ENCODE measurements at places on chromosomes 6 and 20.

- DNase-seq, result no peak
Measured at GRCh38 chr6:42338744-42339222, 112.9 kb downstream of the TRERF1 start.

DNA sequence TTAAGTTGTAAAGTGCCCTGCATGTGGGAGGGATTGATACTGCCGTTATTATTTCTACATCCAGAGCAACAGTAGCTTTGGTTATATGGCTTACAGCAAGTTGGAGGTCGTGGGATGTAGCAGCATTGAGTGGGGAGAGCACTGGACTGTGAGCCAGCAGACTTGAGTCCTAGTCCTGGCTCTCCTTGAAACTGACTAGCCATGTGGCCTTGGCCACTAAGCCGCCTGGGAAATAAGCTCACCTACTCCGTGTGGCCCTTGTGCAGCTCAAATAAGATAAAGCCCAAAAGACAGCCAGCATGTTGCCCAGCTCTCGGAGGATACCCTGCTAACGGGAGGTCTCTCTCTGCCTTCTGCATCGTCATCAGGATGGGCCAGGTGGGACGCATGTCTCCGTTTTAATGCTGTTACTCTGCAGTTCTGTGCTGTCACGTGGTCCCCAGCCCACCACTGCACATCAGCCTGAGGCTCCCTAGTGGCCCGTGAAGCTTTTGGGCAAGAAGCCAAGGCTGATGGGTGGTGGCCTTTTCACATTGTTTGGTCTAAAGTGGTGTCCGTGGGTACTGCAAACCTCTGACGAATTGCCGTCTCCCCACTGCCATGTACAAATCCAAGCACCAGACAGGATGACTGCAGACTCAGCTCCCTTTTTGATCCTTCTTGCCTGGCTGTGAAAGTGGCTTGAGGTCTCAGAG is 7.9 kb downstream of the EPB41L1 start:
- DNase-seq, result no peak

GRCh38 chr6:100078509-100078908 is 84.5 kb upstream of the MCHR2 start:
- DNase-seq, result no peak

DNA sequence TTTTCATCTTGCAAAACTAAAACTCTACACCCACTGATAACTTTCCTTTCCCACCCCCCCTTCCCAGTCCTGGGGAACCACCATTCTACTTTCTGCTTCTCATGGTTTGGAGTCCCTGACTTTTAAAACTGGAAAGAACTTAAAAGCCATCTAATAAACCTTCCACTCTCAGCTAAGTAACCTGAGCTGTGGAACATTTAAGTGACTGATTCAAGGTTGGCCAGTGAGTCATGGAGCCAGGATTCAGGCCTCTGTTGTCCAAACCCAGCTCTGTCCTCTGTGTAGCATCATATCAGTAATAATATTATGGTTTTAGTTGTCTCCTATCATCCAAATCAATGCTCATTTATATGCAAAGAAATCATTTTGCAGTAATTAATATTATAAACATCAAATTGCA is 176.0 kb upstream of the NT5E start:
- DNase-seq, result no peak

DNA sequence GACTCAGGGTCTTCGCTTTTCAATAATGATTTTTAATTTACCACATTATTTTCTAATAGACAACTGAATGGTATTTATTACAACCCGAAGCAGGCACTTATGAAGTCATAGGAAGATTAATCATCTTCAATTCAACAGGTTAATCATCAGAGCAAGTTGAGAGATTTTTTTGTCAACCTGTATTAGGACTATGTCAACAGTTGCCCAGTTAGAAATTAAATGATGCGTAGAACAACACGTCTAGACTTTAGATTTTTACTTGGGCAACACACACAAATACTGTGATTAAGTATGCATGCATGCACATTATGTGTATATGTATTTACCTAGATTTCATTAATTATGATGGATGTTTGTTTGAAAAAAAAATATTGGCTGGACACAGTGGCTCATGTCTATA is 4.3 kb downstream of the ILRUN start:
- DNase-seq, result no peak

GRCh38 chr6:1437553-1438406 is 48.4 kb downstream of the FOXF2 start:
- no peak for DNase-seq

GRCh38 chr6:39049575-39050283 is 1.1 kb downstream of the GLP1R start:
- DNase-seq, result no peak

GRCh38 chr6:30263734-30264133 is 50.5 kb upstream of the TRIM26 start:
- DNase-seq, result no peak

DNA sequence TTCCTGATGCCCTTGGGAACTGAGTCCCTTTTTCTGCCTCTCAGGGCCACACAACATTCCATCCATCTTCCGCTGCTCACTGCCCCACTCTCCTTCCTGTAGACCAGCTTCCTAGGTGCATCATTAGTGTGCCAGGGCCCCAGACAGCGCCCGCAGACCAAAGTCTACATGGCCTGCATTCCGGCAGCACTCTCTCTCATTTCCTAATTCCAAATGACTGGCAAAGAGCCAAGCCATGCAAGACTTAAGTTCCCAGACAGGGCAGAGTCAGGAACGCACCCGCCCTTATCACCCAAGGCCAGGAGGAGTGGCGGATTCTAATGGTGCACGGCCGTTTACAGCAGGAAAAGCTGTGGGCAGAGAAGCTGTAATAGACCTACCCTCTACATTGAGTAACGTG is 159.8 kb upstream of the ARID1B start:
- DNase-seq, result no peak

GRCh38 chr6:5679691-5680090 is 327.0 kb downstream of the NRN1 start:
- no peak for DNase-seq

DNA sequence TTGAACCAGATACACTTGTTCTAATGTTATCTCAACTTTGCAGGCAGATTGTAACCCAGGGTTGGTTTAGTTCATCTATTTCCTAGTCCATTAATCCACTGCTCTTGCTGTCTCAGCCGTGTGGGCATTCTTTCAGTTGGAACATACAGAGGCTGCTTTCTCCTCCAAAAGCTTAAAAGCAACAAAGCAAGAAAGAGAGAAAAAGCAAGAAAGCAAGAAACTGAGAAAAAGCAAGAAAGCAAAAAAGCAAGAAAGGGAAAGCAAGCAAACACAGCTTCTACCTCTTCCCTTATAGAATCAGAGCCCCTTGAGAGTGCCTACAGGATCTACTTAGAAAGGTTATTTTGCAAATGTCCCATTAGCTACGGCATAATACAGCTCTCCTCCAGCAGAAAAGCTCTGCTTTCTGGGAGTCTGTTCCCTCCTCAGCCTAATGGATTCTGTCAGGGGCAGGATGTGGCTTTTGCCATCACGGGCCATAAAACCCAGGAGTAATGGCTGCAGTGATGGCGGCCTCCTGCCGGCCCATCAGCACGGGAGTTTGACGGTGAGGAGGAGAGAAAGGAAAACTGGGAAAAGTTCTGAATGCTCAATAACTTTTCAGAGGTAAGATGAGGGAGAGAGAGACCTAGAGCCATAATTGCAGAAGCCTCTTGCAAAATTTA is 156.8 kb upstream of the JARID2 start:
- no peak for DNase-seq

DNA sequence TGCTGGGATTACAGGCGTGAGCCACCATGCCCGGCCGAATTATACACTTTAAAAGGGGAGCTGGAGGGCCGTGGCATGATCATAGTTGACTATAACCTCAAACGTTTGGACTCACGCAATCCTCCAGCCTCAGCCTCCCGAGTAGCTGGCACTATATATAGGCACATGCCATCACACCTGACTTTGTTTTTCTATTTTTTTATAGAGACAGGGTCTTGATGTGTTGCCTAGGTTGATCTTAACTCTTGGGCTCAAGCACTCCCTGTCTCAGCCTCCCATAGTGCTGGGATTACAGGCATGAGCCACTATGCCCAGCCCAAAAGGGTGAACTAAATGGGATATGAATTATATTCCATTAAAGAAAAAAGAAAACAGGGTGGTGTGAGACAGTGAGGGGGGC is 7.8 kb downstream of the PTGIS start:
- DNase-seq, result no peak

DNA sequence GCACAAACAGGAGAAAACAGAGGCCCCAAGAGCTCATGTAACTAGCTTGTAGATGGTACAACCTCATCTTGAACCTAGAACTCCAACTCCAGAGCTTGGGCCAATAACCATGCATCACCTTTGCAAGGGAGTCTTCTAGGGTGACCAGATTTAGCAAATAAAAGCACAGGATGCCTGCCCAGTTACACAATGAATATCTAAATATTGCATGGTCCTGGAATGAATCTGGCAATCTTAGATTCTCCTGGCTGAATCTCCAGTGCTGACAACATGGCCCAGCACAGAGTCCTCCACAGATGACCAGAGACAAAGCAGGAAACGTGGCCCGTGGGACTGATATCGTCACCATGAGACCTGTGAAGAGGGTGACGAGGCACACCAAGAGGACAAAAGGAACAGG is 494.1 kb downstream of the PREX1 start:
- no peak for DNase-seq

DNA sequence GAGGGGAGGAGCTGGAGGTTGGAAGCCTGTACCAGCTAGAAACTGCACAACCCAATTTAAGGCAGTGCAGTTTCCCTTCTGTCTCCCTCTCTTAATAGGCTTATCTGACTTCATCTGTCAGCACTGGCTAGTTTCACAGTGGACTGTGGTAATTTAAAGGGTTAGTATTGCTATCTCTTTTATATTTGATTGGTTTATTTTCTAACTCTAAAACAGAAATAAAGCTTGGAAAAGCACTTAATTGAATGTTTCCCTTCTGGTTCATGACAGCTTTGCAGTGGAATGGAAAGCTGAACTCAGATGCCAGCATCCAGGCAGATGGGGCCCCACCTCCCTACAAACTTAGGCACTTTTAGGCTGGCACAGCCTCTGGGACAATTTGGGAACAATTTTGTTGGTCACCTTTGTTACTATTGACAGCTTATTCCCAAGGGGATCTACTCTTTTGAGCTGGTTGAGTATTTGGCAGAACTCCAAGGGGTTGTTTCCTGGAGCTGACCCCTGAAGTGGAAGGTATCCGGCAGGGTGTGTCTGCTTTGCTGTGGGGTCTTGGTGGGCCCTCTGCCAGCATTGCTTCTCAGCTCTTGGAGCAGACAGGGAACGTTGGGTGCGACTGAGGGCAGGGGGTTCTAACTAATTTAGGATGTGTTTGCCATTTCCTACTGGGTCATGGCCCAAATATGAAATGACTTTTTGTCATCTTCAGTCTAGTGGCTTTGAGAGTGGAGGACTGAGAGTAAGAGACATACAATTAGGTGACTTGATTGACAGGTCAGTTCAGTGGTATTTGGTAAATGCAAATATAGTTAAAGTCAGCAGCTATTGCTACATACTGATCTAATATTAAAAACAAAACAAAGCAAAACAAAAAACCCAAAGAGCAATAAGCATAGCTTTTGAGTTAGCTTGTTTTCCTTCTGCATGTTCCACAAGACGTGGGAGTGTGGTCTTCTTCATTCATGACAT is 9.3 kb downstream of the SH3BGRL2 start:
- DNase-seq, result no peak

GRCh38 chr6:166338854-166339253 is 3.5 kb downstream of the SFT2D1 start:
- no peak for DNase-seq

GRCh38 chr20:44587035-44587980 is 4.9 kb downstream of the PKIG start:
- DNase-seq, result no peak

GRCh38 chr6:12818324-12818723 is 101.8 kb downstream of the PHACTR1 start:
- no peak for DNase-seq

- DNase-seq, result no peak
Measured at GRCh38 chr20:34986311-34987287, 30.9 kb downstream of the MYH7B start.

DNA sequence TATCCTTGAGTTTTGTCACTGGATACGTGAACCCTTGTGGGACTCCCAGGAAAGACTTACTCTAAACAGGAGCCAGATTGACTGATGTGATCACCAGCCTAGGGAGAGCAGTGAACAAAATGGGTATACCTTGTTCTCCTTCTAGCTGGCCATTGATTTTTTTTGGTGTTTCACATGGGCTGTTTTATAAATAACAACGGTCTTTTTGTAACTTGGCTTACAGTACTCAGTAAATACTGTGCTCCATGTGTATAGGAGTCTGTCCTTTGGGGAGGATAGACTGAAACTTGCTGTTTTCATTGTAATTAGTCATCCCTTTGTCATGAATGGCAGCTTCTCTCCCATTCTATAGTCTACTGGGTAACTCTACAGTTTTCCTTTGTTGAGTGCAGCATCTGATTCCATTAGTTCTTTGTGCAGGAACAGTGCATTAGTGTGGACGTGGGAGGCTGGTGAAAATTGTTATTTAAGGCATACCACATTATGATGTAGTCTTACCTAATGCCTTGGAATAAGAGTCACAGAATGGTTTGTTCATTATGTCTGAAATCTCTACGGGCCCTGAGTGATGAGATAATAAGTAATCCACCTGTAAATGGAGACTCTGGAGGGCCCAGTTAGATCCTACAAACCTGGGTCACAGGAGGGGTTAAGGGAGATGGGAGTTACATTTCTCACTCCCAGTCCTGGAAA is 89.5 kb downstream of the TIAM2 start:
- no peak for DNase-seq

GRCh38 chr20:54692168-54692887 is 216.9 kb downstream of the DOK5 start:
- no peak for DNase-seq

GRCh38 chr6:1256435-1257008 is 55.4 kb upstream of the FOXQ1 start:
- no peak for DNase-seq

GRCh38 chr6:43806043-43806757 is 36.2 kb downstream of the VEGFA start:
- DNase-seq, result no peak

- DNase-seq, result no peak
Measured at GRCh38 chr6:134721060-134721405, 228.9 kb downstream of the ALDH8A1 start.

GRCh38 chr6:63295553-63296194 is 24.1 kb downstream of the LGSN start:
- DNase-seq, result no peak

- peak; percentile 92 for DNase-seq
Measured at GRCh38 chr20:59751075-59751711, 146.9 kb downstream of the PHACTR3 start.

GRCh38 chr20:21534453-21534852 is 20.6 kb upstream of the NKX2-2 start:
- DNase-seq, result no peak
